Activated naive CD4-positive, alpha-beta T cell treated with anti-CD3 and anti-CD28 coated beads, Interleukin-2, amount 50 U/mL, for 72 hours (primary cell): ENCODE measurements at places on chromosomes 16 and 17.

DNA sequence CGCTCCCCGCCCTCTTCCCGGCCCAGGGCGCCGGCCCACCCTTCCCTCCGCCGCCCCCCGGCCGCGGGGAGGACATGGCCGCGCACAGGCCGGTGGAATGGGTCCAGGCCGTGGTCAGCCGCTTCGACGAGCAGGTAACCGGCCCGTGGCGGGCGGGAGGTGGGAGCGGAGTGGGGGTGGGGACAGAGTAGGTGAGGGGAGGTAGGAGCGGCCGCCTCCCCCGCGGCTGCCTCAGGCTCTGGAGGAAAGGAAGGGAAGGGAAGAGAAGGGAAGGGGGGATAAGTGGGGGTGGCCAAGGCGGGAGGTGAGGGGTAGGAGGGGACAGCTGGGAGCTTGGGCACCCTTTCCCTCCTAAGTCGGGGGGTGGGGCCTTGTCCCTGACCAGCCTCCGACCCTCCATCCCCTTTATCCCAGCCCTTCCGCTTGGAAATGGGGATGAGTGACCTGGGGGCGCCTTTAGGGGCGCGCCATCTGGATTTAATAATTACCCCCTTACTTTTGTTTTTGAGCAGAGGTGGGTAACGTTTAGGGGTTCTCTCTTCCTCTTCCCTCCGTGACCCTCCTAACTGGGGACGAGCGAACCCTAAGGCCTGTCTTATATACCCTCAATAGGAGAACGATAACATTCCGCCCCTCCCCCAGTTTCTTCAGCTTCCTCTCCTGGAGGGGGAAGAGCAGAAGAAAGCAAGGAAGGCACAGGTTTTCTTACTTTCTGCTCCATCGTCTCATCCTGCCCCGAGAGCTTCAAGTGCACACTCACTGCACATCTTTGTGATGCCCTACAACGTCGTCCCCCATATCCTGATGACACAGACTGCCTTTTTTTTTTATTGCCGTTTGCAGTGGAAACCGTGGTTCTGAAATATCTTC lies 694 bp downstream of the NF1 start:
- peak; percentile 15 for DNase-seq

DNA sequence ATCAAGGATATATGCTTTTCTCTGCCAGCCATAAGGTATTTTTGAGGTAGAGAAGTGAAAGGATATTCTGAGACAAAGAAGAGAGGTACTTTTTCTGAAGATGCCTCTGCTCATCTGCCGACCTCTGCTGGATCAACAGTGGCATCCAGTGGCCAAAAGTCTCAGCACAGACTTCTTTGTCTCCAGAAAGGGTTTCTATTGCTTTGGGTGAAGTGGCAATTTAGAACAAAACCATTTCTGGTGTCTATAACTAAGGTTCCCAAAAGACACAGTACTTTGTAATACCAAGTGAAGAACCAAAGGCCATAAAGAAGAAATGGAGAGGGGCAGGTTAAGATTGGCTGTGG lies 155.2 kb upstream of the C17orf78 start:
- no peak for DNase-seq

DNA sequence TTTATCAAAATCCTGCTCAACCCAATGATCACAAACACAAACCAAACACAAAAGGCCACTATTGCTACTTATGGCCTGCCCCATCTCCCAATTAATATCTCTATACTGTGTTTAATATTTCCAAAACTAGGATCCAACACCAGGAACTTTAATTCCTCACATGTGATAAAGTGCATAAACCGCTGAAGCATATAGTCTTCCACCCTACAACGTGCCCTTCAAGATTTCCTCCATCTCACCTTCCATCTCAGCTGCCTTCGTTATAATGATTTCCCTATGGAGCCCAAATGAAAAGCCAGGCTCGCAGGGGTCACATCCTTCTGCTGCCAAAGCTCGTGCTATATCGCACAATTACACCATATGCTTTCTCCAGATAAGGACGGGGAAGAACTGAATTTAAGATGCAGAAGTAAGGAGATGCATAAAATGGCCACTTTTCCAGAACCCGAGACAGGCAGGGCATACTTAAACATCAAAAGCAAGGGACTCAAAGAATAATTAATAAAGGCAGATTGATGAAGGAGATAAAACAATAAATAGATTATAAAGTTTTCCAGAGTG lies 1.8 kb downstream of the MYH10 start:
- DNase-seq: no peak

- DNase-seq: no peak
These were observed 84.7 kb downstream of the TUBD1 start for GRCh38 chr17:59807892-59808509.

GRCh38 chr16:66260522-66261254 lies 105.8 kb upstream of the CDH5 start:
- no peak for DNase-seq

DNA sequence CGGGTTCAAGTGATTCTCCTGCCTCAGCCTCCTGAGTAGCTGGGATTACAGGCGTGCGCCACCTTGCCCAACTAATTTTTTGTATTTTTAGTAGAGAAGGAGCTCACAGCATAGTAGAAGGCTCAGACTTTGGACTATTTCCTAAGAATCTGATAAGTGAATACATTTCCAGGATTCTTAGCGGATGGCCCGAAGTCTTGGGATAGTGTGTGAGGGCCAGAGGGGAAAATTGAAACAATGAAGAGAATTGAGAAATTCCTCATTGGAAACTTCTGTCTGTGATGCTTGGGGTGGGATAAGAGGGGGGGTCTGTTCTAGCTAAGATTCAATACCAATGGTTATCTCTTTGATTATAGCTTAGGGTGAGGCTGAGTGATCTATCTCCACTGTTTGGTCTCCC lies 183.3 kb downstream of the MSI2 start:
- no peak for DNase-seq

GRCh38 chr17:16925461-16926060 lies 46.4 kb downstream of the TNFRSF13B start:
- DNase-seq: no peak

DNA sequence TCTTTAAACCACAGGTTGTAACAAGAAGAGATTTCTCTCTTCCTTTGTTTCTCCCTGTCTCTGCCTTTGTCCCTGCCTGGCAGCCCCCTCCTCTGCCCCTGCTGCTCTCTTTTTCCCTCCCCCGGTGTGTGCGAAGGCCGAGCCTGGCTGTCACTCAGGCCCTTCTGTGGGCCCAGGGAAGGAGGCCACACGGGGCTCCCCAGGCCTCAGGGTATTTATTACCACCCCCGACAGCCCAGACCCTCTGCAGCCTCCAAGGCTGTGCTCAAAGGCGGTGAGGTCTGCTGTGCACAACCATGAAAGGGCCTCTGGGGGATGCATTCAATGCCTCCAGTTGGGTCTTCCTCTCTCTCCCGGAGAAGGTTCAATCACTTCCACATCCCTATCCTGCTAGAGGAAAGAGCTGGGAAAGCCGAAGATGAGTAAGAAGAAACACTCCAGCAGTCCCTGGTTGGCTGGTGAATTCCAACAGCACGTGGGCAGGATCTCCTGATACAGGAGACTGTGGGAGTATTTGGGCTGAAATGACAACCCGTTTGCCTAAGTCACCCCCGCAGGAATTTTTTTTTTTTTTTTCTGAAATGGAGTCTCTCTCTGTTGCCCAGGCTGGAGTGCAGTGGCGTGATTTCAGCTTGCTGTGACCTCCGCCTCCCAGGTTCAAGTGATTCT lies 34.2 kb downstream of the ZNF423 start:
- no peak for DNase-seq

DNA sequence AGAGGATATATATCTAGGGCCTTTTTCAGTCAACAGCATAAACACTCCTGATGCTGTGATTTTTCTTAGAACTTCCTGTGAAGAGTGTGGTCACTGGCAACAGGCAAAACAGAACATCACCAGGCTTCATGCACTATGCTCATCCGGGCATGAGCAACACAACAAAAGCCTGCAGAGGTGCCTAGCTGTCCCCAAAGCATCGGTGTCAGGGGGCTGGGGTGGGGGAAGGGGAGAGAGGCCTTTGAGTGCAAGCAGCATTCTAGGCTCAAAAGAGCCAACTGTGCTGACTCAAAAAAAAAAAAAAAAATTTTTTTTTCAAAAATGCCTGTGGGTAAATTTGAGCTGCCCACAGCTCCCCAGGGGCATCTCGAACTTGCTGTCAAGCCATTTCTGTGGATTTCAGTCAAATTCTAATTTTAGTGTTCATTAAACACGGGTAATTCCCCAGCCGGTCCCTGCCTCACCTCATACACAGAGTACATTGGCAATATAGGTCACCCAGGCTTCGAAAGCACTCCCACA lies 194.6 kb upstream of the DYNLRB2 start:
- no peak for DNase-seq

DNA sequence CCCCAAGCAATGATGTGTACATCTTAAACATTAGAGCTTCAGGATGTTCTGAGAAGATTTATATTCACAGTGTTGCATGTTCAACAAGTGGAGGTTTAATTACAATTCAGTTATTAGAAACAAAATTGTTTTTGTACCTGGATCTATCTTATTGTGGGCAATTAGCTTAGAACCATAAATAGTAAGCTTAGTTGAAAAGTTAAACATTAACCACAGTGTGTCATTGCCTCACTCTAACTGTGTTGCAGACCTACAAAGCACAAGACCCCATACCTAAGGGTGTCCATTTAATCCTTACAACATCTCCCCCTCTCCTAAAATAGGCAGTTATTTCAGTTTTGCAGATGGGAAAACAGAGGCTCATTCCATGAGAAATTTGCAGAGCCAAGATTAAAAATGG lies 632.0 kb upstream of the SOX9 start:
- no peak for DNase-seq

DNA sequence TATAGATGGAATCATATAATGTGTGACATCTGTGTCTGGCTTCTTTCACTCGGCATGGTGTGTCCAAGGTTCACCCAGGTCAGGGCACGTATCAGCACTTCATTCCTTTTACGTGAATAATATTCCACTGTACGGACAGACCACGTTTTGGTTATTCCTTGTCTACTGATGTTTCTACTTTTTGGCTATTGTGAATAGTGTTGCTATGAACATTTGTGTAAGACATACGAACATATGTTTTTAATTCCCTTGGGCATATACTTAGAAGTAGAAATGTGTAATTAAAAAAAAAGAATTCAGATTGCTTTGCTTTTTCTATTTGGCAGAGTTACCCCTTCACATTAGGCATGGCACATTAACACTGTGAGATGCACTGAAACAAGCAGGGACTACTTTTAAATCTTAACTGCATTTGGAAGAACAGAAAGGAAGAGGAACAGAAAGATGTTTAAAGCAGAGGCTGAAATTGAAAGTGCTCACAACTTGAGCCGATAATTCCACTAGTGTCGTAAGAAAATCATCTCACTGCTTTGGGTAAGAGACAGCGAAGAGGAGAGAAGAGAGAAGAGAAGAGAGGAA lies 105.3 kb downstream of the VPS53 start:
- no peak for DNase-seq

- DNase-seq: peak; percentile 74
These were observed at the start of gene COPRS for GRCh38 chr17:31858642-31859486. TSS of gene COPRS (minus strand) at chr17:31859244. CDS start at chr17:31859199, 45 bp downstream.
